Activated T-cell treated with anti-CD3 and anti-CD28 coated beads, Interleukin-2, amount 50 U/mL, for 72 hours (primary cell): ENCODE measurements at places on chromosomes 7 and 10. TPM values are rescaled to one million over a fixed set of nuclear protein-coding genes. Genes with fewer than 3 reads are reported as not detected.

MYL7 gene
- total RNA-seq = not detected

EIF3B gene
- total RNA-seq = 120 TPM

- DNase-seq = no peak
Measured at GRCh38 chr10:22247636-22248035, 29.8 kb upstream of the EBLN1 start.

PVRIG gene
- 34.4 TPM for total RNA-seq

HOXA4 gene
- 0.79 TPM for total RNA-seq

DNA sequence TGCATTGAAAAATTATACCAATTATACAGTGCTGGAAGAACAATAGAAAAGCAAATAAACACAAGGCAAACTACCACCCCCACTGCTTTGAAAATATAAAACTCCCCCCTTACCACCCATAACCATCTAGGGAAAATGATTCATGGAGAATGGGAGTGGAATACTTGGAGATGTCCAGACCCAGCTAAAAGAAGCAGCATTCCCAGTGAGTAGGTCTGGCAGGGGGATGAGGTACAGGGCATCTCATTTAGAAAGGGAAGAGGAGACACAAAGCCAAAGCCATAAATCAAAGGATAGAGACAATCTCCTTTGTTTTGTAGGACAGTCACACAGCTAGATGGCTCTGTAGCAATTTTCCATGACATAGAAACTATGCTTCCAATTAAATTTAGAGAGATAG, 36.0 kb upstream of the DGKI start:
- DNase-seq = no peak

- DNase-seq = no peak
Measured at GRCh38 chr7:95198863-95199262, 125.5 kb downstream of the PON1 start.

DNA sequence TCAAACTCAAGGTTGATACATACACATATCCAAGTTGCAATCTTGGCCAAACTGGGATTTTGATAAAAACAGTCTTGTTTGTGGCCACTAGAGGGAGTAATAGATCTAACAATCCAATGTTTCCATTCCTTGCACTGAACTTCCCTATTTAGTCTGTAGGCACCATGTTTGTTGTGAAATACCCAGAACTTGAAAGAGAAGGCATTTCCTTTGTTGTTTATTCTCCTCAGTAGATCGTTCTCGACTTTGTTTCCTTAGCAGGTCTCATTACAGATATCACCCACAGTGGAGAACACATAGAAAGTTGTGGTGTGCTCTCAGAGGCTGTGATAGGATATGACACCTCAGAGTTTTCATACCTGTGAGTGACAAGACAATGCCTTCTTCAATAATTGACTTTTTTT, 70.3 kb upstream of the MXI1 start:
- DNase-seq = no peak

DNA sequence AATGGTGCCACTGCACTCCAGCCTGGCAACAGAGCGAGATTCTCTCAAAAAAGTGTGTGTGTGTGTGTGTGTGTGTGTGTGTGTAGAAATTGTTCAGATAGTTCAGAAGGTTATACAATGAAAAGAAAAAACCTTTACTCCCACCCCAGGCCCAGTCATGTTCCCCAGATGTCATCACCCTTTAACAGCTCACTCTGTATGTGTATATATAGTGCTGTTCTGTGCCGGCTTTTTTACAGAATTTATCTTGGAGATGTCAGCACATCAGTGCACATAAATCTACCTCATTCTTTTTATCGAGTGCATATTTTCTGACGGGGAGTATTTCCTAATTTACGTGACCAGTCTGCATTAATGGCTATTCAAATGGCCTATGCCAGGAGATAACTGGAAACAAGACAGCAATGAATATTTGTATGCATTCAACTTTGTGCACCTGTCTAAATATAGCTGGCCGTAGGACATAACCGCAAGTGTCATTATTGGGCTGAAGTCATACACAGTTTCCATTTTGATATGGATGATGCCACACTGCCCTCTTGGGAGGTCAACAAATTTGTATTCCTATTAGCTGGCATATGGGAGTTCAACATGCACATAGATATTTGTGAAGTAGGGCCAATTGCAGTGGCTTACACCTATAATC, 11.7 kb downstream of the NIPSNAP2 start:
- no peak for DNase-seq

ATRNL1 gene
- 0.94 TPM for total RNA-seq

- DNase-seq = no peak
Measured at GRCh38 chr7:99120501-99120900, 23.4 kb downstream of the SMURF1 start.

DNA sequence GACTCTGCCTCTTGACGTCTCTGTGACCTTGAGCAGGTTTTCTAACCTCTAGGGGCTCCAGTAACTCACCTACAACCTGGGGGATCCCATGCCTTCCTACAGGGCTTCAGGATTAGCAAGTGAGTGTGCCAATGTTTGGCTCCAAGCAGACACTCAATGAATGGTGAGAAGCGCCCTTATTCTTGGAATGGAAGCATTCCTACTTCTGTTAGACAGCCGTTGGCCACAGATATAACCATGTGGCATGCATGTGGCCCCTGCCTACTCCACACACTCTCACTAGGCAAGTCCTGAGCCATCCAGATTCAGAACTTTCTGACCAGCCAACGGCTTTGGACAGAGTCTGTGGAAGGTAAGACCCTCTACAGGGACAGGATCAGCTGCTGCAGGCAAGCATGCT, 108.9 kb upstream of the LYZL2 start:
- DNase-seq = no peak

GRCh38 chr7:25396668-25397067, 168.4 kb upstream of the NPVF start:
- no peak for DNase-seq

DNA sequence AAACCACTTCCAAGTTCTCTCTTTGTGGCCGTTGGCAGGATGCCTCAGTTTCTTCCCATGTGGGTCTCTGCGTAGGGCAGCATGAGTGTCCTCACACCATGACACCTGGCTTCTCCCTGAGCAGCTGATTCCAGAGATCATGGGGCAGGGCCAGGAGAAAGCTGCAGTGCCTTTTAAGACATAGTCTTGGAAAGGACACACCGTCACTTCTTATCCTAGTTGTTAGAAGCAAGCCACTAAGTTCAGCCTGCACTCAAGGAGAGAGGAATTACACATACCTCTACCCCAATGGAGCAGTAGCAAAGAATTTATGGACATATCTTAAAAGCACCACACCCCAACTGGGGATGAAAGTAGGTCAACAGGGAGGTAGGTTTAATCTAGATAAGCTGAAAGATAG, 16.4 kb downstream of the NODAL start:
- DNase-seq = no peak

- no peak for DNase-seq
Measured at GRCh38 chr10:46235705-46236545, 50.9 kb upstream of the ANTXRL start.

DNA sequence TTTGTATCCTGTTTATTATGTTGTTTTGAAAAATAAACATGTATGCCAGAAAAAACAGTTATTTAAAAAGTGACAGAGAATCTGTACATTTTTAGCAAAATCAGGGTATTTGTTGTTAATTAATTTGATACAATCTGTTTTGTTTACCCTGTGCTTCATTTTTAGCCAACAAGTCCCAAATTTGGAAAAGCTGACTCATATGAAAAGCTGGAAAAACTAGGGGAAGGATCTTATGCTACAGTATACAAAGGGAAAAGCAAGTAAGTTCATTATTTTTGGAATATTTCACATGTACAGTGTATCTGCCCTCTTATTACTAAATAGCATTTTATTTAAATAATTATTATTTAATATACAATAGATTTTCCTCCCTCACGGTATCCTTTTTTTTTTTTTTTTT, 151.4 kb downstream of the CDK14 start:
- DNase-seq = no peak

DNA sequence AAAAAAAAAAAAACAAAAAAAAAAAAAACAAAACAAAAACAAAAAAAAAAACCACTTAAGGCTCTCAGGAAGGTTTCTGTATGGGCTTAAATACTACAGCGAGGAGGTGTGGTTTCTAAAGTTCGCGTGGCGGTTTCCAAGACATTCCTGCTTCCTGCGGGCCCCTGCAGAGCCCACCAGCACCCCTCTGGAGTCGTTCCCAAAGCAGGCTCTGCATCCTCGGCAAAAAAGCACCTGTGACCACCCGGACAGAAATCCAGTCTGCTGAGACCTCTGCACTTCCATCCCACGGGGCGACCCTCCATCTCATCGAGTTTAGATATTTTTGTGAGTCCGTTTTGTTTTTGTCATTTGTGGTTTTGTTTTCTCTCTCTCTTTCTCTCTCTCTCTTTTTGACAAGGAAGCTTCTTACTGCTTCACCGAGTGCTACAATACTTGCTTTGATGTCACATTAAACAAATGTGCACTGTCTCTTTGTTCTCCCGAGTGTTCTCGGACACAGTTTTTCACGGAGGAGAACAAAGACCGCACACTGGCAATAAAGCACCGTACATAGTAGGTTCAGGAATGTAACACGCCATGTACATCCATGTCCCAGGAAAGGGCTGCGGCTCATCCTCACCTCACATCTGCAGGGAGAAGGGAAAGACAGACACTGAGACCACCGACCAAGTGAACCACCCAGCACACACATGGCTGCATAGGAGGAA, 21.5 kb downstream of the PDGFA start:
- no peak for DNase-seq

DNA sequence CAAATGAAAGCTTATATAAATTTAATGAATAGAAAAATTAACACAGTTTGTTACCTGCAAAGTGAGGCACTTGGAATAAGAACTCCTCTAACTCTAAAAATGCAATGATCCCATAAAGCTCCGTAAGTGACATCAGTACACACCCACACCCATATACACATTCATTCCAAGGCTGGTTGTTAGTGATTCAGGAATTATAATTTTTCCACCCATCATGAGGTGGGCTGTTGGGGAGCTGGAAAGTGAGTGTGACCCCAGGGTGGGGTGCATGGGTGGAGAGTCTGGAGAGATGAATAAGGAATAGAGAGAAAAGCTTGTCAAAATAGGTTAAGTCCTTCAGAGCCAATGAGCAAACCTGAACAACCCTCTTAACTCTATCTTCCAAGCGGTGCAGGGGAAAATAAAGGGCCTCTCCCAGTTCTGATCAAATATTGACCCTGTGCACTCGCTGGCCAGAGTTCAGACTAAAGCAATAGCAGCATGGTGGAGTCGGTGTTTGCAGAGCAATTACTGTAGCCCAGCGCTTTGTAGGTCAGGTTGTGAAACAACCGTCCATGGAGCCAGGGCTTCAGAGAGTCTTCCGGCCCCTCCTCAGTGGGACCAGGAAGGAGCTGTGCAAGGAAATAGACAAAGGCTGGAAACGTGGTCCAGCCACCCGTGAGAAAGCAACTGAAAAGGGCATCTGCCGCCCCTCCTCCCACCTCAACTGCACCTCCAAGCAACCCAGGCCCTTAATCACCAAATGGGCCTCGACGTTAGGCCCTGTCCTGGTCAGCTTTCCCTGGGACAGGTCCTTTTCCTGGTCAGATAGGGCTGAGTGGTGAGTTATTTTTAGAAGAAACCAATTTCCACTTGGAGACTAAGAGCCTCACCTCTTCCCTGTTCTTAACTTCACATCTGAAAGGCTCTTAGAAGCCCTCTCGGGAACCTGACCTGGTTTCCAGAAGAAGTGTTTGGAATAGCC, 61.2 kb downstream of the SH3PXD2A start:
- no peak for DNase-seq

C10orf143 gene
- 6.4 TPM for total RNA-seq

DNA sequence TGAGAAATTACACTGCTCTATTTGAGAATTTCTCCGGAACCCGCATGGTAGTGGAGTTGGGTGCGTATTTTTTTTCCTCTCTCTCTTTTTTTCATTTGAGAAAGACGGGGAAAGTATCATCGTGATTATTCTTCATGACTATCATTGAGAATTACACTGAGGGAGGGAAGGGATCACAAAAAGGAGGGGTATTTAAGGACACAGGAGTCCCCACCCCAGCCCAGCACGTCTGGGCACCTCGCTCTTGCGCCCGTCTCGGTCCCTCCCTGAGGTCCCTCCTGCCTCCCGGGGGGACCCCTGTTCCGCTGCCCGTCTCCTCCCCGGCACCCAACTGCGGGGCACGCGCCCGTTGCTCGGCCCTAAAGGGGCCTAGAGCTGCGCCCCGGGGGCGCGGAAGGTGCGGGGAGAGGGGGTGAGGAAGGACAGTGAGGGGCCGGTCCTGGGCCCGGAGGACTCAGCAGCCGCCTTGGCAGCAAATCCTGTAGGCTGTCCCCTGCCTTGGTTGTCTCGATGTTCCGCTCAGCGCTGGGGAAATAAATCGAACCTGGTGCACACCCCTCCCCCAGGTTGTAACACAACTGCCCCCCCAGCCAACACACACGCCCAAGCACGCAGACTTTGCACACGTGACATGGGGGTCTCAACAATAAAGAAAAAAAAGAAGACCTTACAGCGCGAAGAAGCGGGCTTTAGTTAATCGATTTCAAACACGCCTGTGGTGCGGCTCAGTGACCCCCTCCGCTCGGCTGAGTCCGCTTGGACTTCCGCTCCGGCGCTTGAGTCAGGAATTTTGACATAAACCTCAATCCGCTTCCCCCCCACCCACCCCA, 18.6 kb upstream of the GATA3 start:
- DNase-seq = peak; percentile 11

DNA sequence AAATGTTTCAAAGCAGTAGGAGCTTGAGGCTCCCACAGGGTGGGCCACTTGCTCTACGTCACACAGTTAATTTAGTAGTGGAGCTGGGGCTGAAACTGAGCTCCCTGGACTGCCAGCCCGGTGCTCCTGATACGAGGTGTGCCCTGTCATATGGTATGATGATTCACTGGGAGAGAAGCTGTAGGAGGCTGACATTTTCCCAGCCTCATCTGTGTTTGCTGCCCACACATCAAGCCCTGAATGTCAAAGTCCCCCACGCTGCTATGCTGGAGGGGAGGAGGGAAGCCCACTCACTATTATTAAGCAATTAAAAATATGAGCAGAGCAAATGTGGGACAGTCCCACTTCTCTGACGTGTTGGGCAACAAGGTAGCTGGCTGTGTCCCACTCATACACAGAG, 81.2 kb upstream of the SORCS3 start:
- DNase-seq = no peak

DNA sequence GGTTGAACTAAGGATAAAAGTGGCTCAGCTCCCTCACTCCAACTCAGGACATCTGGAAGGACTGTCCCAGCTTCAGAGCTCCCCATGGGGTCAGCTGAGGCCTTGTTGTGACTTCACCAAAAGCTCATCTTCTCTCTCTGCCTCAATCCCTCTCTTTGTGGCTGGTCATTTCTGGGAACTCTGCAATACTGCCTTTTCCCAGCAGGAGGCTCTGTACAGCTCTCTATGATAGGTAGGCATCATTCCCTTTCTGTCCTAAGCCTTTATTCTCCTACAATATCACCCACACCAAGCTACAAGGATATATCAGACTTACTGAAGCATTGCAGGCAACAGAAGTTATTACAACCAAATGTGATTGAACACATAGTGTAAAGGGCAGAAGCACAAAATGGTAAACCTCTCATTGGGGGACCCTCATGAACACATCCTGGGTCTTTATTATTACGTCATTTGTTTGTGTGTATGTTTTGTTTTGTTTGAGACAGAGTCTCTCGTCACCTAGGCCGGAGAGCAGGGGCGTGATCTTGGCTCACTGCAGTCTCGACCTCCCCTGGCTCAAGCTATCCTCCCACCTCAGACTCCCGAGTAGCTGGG, 36.7 kb upstream of the PRPS1L1 start:
- peak; percentile 15 for DNase-seq

PRSS37 gene
- not detected for total RNA-seq

- no peak for DNase-seq
Measured at GRCh38 chr7:17552952-17553351, 254.5 kb downstream of the AHR start.
